ENCODE measurements at places on chromosomes 2 and 18.

DNA sequence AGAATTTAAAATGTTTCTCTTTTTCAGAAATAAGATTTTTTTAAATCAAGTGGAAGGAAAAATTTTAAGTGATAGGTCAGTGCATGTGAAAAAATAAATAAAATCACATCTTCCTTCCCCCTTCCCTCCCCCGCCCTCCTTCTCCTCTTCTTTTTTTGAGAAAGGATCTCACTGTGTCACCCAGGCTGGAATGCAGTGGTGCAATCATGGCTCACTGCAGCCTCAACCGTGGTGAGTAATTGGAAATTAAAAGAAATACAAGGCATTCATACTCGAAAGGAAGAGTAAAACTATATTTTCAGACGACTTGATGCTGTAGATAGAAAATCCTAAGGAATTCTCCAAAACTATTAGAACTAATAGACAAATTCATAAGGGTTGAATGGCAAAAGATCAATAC is 16.9 kb upstream of the CRACDL start:
- no peak for DNase-seq

DNA sequence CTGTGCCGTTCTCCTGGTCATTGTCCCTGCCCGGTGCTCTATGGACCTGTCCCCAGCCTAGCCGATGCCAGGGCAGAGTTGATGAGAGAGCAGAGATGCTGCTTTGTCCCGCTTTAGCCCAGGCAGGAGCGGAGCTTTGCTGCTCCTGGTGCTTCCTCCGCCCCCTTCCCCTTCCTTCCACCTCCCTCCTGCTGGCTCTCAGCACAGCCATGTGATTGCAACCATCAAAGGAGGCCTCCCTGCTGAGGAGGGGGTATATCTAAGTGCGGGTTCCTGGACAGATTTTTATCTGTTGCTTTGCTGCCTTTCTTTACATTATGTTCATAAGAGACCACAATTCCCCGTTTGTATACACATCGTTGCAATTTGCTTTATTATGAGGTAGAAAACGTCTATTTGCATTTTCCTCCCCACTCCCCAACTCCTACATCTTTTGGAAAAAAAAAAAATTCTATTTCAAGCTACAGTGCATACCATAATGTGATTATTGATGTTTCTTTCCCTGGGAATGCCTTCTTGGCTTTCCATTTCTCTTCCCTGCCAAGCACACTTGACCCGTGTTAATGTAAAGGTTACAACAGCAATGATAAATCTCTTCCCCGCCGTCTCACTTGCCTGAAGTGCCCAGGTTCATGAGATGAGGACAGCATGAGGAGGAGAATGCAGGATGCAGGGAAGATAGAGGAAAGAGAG is 25.4 kb downstream of the ALPK2 start:
- no peak for DNase-seq

DNA sequence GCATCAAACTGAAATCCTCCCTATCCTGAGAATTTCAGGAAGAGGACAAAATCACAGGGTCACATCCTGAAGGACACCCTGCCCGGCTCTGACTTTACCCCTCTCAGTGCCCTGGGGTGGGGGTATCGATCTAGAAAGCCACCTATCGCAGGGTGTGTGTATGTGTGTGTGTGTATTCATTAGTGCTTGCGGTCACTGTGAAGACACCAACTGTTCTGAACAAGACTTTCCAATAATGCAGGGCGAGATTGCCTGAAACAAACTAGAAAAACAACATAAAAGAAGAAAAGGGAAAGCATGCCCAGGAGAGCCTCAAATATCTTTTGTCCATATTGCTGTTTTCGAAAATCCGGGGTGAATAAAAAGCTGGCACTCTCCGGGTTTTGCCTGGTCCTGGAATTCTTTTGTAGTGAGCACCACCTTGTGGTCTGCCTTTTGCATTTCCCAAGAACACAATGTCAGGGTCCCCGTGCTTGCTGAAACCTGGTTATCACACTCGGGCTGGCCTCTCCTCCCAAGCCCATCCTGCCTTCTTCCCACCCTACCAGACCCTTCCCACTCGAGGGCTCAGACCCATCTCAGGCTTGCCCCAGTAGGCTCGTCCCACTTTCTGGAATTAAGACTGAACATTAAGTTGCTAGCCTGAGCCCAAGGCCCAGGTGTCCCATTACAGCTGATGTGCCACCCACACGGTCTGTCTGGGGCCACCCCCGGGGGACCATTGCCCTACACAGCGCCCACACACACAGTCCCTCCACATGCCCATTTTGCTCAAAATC is 25.0 kb upstream of the COPS8 start:
- no peak for DNase-seq

DNA sequence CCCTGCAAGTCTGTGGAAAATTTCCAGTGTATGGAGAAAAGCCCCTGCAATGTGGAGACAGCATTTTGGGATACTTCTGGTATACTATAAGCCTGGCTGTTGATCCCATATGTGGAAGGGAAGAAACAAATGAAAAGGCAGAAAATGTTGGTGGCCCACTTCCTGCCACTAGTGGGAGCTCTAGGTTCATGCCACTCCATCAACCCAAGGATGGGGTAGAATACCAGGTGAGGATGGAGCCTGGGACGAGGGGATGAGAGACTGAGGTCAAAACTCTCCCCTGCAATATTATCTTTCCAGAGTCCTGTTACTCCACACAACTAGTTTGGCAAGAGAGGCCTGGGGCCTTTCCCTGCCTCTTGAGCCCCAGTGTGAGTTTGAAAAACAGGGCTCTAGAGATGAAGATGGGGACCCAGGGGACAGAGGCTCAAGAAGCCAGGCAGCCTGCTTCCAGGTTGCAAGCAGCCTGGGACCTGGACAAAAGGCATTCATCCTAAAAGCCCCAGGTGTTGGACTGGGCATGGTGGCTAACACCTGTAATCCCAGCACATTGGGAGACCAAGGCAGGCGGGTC is 31.9 kb downstream of the BMP10 start:
- DNase-seq, result no peak

- no peak for DNase-seq
Measured at GRCh38 chr2:5894355-5894754, 202.2 kb downstream of the SOX11 start.

GRCh38 chr2:235037604-235038166 is 85.9 kb downstream of the SH3BP4 start:
- DNase-seq, result no peak

DNA sequence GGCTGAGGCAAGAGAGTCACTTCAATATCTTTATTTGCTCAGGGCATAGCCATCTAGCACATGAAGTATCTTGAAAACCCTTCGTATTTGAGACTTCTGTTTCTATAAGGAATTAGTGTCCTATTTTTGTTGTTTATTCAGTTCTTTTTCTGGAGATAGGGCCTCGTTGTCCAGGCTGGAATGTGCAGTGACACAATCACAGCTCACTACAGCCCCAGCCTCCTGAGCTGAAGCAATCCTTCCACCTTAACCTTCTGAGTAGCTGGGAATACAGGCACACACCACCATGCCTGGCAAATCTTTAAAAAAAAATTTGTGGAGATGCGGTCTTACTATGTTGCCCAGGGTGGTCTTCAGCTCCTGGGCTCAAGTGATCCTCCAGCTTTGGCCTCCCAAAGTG is 50.6 kb downstream of the PSMD14 start:
- DNase-seq, result no peak

- no peak for DNase-seq
Measured at GRCh38 chr2:121200419-121201315, 84.3 kb downstream of the TFCP2L1 start.

DNA sequence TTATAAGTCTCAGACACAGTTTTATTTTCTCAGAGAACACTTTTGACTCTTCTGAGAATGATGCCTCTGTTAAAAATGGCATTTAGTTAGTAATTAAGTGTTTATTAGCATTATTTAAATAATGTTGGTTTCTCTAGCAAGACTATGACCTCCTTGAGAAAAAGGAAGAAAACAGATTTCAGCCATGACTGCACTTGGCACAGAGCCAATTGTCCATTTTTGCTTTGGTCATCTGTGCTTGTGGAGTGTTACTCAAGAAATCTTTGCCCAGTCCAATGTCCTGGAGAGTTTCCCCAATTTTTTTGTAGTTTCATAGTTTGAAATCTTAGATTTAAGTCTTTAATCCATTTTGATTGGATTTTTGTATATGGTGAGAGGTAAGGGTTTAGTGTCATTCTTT is 1229.4 kb upstream of the FAM98A start:
- no peak for DNase-seq

DNA sequence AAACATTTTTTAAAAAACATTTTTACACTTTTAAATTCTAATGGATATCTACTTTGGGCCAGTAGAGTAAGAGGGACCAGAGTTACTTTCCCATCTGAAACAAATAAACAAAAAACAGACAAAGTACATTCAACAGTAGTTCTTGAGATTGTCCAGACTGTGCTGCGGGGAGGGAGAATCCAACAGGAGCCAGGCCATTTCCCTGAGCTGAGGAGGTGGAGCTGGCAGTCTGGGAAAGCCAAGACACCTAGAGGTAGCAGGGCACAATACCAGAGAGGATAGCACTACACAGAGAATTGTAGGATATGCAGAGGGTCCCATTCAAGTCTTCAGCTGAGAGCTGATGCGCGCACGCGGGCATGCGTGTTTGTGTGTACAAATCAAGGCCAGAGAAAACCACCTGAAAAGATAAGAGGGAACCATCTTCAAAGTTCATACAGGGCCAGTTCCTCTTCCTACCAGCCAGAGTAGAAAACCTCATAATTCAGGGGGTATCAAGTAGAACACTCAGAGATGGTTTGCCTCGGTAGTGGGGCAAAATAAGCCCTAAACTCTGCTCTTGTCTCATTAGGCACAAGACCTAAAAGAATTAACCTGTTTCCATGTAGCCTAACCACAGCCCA is 44.0 kb downstream of the PTRHD1 start:
- no peak for DNase-seq

DNA sequence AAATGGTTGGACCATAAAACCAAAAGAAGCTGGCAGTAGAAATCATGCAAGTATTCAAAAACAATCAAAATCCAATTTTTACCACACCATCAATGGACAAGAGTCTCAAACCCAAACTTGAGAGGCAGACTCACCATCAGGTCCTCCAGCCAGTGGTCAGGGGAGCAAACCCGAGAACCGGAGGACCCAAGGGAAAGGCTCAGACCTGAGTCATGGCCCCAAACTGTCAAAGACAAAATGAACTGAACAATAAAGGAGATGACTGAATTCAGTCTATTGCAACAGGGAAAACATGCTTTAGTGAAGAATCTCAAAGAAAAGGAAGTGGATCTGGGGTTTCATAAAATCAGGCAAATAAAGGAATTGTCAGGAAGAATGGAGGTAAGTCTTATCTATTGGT is 150.7 kb upstream of the MGAT5 start:
- DNase-seq, result no peak

- no peak for DNase-seq
Measured at GRCh38 chr18:7038330-7038851, 79.2 kb downstream of the LAMA1 start.

DNA sequence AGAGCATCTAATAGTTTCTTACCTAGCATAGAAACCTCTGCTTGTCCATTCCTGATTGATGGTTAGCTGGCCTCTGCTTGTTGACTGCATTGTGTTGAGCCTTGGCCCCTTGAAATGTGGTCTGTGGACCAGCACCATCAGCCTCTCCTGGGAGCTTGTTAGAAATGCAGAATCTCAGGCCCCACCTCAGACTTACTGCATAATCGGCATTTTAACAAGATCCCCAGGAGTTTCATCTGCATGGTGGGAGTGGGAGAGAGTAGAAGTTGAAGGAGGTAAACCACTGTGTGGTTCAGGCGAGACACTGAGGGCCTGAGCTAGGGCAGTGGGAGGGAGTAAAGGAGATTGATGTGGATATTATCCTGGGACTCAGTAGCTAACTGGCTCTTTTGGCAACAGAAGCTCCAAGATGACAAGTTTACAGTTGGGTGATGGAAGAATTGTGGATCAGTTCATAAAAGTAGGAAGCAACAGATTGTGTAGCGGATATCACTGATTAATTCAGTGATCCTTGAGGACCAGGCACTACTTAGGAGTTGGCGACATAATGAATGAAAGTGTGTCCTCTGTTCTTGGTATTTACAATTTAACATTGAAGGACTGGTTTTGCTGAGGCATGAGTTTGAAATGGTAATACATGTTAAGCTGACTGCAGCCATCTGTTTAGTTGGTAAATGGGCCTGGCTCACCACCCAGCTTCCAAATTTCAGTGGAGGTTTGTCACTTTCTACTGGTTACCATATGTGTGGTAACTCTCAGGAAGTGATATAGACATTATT is 20.9 kb downstream of the PHLPP1 start:
- no peak for DNase-seq

GRCh38 chr18:32871786-32872185 is 99.0 kb upstream of the KLHL14 start:
- no peak for DNase-seq

GRCh38 chr2:121297217-121297830 is 12.3 kb upstream of the TFCP2L1 start:
- DNase-seq, result no peak

GRCh38 chr2:240586919-240587800 is 626 bp downstream of the CAPN10 start:
- peak; percentile 63 for DNase-seq

DNA sequence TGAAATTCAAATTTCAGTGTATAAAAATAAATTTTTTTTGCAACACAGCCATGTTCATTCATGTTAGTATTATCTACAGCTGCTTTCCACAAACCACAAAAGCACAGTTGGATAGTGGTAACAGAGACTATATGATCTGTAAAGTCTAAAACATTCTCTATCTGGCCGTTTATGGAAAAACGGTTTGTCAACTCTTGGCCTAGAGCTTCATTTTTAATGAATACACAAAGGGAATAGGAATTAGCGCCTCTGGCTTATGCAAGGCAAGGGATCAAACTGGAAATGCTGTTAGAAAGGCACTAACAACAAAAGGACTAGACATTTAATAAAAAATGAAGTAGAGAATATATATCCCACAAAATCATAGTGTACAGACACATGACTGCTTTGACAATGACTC is 211.9 kb downstream of the EXOC6B start:
- no peak for DNase-seq
